ENCODE measurements at places on chromosomes 6 and 20.
A peak's percentile ranks its signal among the peaks of the same experiment; 100 is the strongest.

DNA sequence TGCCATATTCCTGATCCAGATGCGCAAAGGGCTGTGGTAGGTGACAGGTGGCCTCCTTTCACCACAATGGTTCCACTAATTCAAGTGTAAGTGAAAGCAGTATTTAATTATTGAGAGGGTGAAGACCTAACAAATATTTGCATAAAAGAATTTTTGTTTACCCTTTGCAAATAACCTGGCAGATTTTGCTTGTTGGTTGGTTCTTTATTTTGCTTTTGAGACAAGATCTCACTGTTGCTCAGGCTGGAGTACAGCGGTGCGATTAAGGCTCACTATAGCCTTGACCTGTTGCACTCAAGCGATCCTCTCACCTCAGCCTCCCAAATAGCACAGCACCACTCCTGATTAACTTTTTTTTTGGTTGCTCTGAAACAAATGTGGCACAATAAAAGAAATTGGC lies 49.2 kb downstream of the PCNA start:
- no peak for DNase-seq

- DNase-seq, result no peak
Measured at GRCh38 chr20:4770026-4770425, 48.3 kb downstream of the PRND start.

GRCh38 chr20:5923493-5923892 lies 26.8 kb downstream of the TRMT6 start:
- DNase-seq, result no peak

DNA sequence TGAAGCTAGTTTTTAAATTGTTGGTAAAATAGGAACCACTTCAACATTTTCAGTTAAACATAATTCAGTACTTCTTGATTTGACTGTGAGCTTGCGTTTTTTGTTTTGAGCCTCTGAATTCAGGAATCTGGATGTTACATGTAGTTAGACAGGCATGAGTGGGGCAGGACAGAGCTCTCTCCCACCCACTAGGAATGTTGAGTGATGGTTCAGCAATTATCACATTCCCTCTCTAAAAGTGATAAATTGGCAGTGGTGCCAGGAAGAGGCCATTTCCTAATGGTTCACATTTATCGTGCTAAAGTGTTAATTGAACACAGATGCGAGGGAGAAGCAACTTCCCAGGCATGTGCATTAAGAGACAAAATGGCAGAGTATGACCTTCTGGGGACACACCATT lies 465.5 kb upstream of the HTR1E start:
- DNase-seq, result no peak

GRCh38 chr6:104526376-104526775 lies 333.3 kb downstream of the HACE1 start:
- no peak for DNase-seq

DNA sequence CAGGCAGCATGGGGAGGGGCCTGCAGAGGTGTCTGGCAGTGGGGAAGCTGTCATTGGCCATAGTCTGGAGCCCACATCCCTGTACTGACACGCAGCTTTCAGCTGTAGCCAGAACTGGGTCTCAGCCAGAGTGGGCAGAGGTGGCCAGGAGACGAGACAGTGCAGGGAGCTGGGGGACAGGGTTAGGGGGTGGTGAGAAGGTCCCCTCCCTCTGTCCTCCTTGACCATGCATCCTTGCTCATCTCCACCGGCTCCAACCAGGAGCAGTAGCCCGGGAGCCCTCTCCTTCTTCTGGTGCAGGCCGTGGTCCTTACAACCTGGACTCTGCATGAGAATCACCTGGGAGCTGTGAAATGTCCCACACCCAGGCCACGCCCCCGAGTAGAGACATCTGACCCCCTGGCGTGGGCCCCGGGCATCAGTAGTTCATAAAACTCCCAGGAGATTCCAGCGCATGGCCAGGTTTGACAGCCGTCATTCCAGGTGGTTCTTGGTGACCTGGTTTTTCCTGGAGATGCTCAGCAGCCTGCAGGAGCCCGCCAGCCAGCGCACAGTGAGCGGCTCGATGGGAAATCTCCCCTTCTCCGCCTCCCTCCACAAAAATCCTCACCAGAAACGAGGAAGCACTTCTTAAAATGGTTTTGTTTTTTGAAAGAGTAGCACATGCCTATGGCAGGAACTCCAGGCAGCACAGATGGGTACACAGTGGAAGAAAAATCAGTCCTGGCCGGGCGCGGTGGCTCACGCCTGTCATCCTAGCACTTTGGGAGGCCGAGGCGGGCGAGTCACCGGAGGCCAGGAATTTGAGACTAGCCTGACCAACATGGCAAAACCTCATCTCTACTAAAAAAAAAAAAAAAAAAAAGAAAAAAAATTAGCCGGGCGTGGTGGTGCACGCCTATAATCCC lies 56.2 kb downstream of the ADNP start:
- no peak for DNase-seq

- no peak for DNase-seq
Measured at GRCh38 chr20:17227669-17228623, 1.1 kb downstream of the PCSK2 start.

- DNase-seq, result no peak
Measured at GRCh38 chr6:42440027-42440426, 11.7 kb downstream of the TRERF1 start.

- DNase-seq, result no peak
Measured at GRCh38 chr20:36408219-36408618, 102.1 kb downstream of the DLGAP4 start.

- no peak for DNase-seq
Measured at GRCh38 chr20:54626126-54626525, 150.7 kb downstream of the DOK5 start.

DNA sequence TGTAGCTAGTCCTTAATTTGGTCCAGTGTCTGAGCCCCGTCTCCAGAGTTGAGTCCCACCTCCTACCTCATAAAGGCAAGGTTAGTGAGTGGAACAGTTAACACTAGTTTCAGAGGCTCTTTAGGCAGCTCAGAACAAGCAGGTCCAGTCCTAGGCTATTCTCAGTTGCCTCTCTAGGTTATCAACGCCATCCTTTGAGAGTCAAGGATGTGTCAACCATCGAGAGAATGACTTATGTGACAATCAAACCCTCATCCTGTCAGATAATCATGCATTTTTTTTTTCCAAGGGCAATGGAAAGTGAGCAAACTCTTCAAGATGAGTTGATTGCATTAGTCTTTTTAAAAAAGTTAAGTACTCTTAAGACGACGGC lies 64.0 kb upstream of the TXNDC5 start:
- DNase-seq, result no peak

GRCh38 chr6:28606424-28607391 lies 81.0 kb downstream of the GPX5 start:
- DNase-seq, result peak; percentile 77

DNA sequence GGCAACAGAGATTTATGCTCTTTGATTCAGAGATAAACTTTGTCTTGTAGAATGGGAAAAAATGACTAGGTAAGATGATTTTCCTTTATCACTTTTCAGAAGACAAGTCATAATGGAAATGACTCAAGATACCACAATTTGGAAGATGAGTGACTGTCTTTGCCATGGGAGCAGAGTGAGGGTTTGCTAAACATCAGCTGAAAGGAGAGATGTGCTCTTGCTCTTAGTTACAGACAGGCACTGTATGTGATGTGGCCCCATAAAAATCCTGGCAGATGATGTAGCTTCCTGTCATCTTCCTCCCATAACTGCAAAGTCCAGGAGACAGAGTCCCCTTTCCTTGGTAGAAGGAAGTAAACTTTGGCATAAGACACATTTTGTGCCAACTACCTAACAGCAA lies 47.6 kb downstream of the BACH2 start:
- DNase-seq, result no peak

DNA sequence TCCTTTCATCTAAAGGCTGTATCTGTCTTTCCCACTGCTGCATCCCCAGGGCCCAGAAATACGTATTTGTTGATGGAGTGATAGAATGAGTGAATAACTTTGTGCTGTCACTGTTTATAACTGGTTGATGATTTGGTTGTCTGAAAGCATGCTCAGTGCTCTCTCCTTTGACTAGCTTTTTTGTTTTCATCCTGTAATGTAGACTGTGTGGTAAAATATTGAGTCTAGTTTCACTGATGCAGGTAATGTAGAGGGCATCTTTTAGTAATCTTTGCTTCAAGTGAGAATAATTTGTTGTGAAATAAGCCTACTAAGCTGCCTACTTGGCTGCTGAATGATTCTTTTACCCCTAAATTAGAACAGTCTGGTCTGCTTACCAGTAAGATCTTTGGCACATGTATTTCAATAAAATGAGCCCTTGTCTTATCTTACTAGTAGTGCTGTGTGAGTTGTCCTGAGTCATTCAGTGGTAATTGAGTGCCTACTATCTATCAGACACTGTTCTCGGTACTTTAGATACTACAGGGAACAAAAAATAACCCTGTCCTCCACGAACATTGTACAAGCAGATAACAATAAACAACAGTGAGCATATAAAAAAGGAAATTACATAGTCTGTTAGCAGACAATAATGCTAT lies 39.9 kb downstream of the MAPK14 start:
- no peak for DNase-seq

Measured in RCC 7860 (cell line).